ENCODE measurements at places on chromosomes 1 and 21.

- DNase-seq, result no peak
Observed at GRCh38 chr1:84750110-84750730, 60.0 kb upstream of the SSX2IP start.

DNA sequence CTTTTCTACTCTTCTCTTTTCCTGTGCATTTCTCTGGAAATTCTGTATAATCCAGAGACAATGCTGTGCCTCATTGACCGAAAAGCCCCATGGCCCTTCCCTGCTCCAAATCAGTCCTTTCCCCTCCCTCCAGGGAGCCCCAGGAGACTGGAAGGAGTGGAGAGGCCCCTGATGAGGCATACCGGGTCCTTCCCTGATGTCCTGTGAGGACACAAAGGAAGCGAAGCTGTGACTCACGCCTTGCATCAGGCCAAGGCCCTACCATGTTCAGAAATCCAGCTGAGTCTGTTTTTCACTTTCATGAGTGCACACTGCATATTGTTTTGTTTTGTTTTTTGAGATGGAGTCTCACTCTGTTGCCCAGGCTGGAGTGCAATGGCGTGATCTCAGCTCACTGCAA is 38.7 kb upstream of the BECN2 start:
- no peak for DNase-seq

- DNase-seq, result peak; percentile 84
Observed at GRCh38 chr1:37682334-37682987, 9.9 kb upstream of the CDCA8 start.

DNA sequence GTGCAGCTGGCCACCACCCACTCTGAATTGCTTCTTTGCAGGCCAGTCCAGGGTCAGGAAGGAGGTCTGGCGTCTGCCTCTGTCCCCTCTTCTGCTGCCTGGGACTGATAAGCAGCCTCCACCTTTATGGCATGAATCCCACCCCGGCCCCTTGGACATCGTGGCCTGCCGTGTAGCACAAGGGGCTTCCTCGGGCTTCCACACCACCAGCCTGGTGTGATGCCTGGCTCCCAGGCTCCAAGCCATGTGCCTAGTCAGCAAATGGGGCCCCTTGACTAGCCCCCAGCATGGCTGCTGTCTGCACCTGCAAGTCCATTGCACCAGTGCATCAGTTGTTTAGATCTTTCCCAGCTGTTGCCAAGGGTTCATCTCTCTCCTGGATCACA is 9.9 kb upstream of the ARF1 start:
- DNase-seq, result no peak

DNA sequence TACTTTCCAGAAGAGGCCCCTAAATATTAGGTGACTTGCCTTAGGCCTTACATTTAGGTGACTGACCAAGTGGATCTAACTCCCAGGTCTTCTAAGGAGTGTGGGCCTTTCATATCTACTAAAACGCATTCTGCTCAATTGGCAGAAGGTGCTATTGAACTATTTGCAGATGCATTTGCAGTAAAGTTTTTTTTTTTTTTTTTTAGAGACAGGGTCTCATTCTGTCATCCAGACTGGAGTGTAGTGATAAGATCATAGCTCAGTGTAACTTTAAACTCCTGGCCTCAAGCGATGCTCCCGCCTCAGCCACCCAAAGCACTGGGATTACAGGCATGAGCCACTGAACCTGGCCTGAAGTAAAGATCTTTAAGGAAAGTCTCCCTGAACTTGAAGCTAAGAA is 13.0 kb upstream of the ACBD6 start:
- no peak for DNase-seq

DNA sequence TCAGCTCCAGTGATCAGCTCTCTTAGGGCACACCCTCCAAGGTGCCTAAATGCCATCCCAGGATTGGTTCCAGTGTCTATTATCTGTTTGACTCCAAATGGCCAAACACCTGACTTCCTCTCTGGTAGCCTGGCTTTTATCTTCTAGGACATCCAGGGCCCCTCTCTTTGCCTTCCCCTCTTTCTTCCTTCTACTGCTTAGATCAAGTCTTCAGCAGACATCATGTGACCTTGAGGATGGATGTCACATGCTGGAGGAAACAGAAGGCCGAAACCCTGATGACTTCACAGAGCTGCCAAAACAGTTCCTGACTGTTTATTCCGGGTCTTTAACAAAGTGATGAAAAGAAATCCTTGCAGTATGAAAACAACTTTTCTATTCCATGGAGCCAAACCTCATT is 24.4 kb upstream of the WDR26 start:
- DNase-seq, result no peak

DNA sequence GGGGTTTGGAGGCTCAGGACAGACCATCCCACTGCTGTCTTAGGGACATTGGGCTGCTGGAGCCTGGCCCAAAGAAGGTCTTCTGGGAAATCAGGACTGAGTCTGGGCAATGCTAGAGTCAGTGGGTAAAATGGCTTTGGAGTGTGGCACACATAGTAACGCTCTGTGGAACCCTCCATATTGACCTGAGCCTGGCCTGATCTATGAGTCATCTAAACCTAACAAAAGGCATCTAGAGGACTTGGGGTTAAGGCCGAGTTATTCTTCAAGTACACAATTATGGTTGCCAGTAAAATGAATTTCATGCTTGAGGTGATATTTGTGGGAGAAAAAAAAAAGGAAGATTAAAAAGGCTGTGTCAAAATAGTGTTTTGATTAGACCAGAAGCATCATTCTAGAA is 77.7 kb downstream of the ST6GALNAC5 start:
- DNase-seq, result no peak

GRCh38 chr1:89962024-89962741 is 32.7 kb upstream of the ZNF326 start:
- DNase-seq, result no peak

DNA sequence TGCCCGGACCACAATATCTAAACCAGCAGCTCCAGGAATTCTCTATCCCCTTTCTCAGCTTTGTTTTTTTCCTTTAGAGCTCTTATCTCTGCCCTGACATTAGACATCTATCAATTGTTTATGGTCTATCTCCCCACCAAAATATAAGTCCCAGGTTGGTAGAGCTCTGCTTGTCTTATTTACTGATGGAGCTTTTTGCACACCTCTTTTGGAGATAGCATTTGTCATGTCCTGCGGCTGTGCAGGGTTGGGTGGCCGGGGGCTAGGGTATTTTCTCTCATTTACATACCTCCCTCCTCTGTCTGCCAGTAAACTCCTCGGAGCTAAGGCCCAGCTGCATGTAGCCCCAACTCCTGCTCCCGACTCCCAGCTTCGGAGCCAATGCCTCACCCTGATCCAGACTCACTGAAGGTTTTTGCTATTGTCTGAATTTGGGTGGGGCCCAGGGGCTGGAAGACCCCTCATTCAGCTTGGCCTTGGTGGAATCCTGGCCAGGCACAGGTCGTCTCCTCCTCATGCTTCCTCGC is 11.1 kb upstream of the PDE9A start:
- DNase-seq, result no peak

GRCh38 chr1:208101661-208102431 is 142.3 kb downstream of the PLXNA2 start:
- no peak for DNase-seq

DNA sequence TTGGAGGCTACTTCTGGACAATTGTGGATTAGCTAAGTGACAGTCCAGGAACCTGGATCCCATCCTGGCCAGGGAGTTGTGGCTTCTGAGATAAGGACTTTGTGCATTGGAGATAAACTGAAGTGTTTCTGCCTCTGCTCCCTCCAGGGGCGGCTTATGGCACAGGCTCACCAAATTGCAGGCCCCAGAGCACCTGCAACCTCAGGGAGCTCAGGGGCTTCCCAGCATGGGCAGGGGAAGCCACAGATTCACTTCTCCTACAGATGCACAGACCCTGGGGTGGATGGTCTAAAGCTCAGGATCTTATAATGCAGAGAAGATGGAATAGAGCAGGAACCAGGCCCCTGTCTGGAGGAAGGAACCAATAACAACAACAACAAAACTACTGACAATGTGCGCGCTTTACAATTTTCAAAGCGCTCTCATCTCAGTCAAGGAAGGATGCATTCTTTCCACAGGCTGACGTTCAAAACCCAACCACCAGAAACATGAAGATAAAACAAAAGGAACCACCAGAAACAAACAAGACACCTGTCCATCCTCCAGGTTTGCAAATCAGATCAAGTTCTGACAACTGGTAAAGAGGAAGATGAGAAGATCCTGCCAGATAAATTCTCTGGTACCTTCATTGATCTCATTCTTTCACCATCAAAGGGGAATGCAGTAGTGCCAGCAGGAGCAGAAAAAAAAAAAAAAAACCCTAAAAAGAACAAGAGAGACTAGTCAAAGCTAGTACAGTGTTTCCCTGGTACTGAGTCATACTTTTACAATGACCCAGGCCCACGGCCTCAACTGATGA is 121.0 kb upstream of the IRF2BP2 start:
- peak; percentile 12 for DNase-seq

GRCh38 chr1:77625250-77625649 is 57.2 kb downstream of the ZZZ3 start:
- no peak for DNase-seq

GRCh38 chr1:60942291-60942690 is 140.1 kb upstream of the NFIA start:
- DNase-seq, result no peak

GRCh38 chr1:87084244-87084836 is 169.9 kb downstream of the HS2ST1 start:
- no peak for DNase-seq
